Cardiac muscle cell (in vitro differentiated cells and primary cell): ENCODE measurements at places on chromosomes 5 and 9. TPM values are rescaled to one million over a fixed set of nuclear protein-coding genes. Genes with fewer than 3 reads are reported as not detected.

GRCh38 chr9:86669422-86669821 is 277.9 kb downstream of the GAS1 start:
- DNase-seq = no peak

DNA sequence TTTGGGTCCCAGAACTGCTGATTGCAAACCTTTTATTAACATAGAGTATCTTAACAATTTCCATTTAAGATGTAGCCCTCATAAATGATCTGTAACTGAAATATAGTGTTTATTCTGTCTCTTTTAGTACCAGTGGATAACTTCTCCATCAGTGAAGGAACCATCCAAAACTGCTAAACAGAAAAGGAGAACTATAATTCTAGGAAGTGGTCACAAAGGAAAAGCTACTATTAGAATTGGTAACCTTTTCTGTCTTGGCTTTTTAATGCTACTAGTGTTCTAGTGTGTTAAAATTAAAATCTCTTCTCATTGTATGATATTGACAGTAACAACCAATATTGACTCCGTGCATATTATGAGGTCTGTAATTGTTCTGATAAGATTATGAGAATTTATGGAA is 12.8 kb downstream of the CEP78 start:
- DNase-seq = no peak

- DNase-seq = no peak
These were observed 5.2 kb upstream of the FCN2 start for GRCh38 chr9:134875371-134875770.

Gene MVB12B
- 18.9 and 19.0 TPM in 2 replicates for polyA plus RNA-seq
